ENCODE measurements at places on chromosomes 12 and 14. TPM values are rescaled to one million over a fixed set of nuclear protein-coding genes. Genes with fewer than 3 reads are reported as not detected.

Gene ATF1
- 26.1 TPM for total RNA-seq

Gene MAP3K9
- 2.9 TPM for total RNA-seq

Gene FGF23
- not detected for total RNA-seq

Gene APOF
- not detected for total RNA-seq

Gene CLEC14A
- total RNA-seq: 2.7 TPM

Gene ERP27
- total RNA-seq: not detected

Gene AKAP3
- not detected for total RNA-seq

Gene CEBPE
- total RNA-seq: not detected

Gene CSRNP2
- 14.5 TPM for total RNA-seq

Gene LTB4R
- total RNA-seq: under 0.01 TPM

Gene AVPR1A
- not detected for total RNA-seq

Gene HOXC12
- total RNA-seq: not detected

Gene CABP1
- not detected for total RNA-seq

Gene BIN2
- not detected for total RNA-seq
